ENCODE measurements at places on chromosomes 1 and 21.
A peak's percentile ranks its signal among the peaks of the same experiment; 100 is the strongest.

- no peak for DNase-seq
These were observed 58.3 kb downstream of the OLFML3 start for GRCh38 chr1:114037631-114037890.

DNA sequence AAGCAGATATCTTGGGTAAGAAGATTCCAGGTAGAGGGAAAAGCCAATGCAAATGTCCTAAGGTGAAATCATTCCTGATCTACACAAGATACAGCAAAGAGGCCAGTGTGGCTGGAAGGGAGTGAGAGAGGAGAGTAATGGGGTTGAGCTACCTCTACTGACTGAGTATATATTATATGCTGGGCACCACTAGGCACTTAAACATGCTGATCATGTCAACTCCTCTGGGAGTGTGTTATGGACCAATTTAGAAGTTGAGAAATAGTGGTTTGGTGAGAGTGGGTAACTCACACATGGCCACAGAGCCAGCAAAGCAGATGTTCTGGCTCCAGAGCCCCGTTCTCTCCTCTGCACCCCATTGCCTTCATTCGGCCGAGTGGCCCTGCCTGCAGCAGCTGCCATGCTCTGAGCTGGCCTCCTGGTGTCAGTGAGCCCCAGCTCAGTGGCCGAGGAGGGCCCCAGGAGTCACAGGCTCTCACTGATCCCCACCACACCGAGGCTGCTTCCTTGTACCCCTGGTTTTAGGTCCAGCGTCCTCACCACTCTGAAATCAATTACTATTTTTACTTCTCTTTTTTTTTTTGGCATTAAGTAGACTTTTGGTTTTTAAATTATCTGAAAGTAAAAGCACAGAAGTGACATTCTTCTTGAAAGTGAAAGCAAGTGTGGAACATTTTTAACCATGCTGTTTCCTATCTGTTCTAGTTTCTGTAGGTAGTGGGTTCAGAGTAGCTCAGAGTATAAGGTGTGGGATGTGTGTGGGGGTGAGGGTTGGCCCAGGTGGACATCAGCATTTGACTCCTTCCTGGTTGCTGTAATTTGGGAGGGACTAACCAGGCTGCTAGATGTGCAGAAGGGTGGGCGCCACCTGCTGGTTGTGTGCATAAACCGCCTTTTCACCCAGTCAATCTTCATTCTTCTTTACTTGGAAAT lies 45.8 kb upstream of the CRNN start:
- peak; percentile 39 for DNase-seq

DNA sequence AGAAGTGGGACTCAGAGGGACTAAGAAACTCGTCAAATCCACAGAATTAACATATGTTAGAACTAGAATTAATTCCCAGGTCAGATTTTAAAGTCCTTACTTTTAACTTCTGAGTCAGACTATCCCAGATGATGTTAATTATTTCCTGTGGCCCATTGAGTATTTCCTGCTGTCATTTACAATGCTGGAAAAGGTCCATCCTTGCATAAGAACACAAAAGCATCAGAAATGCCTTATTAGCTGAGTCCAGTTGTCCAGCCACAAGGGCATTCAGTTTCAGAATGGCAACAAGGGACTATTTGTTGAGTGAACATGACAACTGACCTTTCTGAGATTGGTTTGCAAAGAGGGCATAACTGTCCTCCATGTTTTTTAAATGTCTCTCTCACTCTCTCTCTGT lies 16.5 kb upstream of the HIVEP3 start:
- DNase-seq, result no peak

- peak; percentile 72 for DNase-seq
These were observed 12.1 kb upstream of the NES start for GRCh38 chr1:156689035-156689952.

- no peak for DNase-seq
These were observed 11.8 kb upstream of the AMIGO1 start for GRCh38 chr1:109521002-109521951.

- no peak for DNase-seq
These were observed 359 bp downstream of the LRRC3 start for GRCh38 chr21:44455524-44456213.

GRCh38 chr1:91400133-91400725 lies 4.4 kb downstream of the HFM1 start:
- DNase-seq, result no peak

GRCh38 chr1:32939655-32940371 lies 24.8 kb downstream of the RNF19B start:
- peak; percentile 79 for DNase-seq

DNA sequence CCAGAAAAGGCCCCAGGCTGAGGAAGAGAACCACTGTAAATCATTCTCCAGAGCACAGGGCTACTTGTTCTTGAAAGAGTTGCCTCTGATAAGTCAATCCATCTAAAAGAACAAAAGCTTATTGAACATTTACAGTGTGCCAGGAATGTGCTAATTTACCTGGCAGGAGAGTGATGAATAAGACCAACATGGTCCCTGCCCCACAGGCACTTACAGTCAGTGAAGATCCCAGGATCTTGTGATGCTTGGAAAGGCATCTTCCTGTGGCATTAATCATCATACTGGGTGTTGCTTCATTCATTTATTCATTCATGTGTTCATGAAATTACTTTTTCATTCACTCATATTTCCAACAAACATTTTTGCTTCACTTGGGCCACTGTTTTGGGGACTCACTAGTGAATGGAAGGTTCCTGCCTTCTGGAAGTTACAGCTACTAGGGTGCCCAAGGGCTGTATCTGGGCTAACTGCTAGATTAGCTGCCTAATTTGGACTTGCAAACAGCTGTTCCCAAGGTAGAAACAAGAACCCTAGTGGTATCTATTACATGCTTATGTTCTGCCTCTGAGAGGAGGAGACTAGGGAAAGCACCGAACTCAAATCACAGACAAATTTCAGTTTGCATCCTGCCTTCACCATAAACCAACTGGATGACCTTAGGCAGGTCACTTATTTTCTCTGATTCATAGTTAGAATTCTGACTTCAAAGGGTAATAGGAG lies 133.5 kb downstream of the CLIC6 start:
- DNase-seq, result no peak

GRCh38 chr1:79969886-79970285 lies 963.4 kb upstream of the ADGRL4 start:
- DNase-seq, result no peak

DNA sequence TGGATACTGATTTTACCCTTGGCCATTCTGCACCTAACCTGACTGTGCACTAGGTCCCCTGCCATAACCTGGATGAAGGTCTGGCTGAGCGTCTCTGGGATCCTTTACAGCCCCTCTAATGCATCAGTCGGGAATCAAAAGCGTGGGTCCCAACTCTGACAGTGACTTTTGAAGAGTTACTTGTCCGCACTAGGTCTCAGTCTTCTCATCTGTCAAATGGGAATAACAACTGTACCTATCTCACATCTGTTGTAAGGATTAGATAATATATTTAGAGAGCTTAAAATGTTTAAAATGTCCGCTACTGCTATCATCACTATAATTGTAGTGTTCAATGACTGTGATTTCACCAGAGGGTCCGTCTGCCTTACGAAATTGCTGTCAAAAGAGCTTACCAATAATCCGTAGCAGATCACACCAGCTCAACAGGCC lies 746 bp downstream of the TADA1 start:
- no peak for DNase-seq

- DNase-seq, result peak; percentile 40
These were observed 910 bp downstream of the RUNX1 start for GRCh38 chr21:35048183-35048601.

DNA sequence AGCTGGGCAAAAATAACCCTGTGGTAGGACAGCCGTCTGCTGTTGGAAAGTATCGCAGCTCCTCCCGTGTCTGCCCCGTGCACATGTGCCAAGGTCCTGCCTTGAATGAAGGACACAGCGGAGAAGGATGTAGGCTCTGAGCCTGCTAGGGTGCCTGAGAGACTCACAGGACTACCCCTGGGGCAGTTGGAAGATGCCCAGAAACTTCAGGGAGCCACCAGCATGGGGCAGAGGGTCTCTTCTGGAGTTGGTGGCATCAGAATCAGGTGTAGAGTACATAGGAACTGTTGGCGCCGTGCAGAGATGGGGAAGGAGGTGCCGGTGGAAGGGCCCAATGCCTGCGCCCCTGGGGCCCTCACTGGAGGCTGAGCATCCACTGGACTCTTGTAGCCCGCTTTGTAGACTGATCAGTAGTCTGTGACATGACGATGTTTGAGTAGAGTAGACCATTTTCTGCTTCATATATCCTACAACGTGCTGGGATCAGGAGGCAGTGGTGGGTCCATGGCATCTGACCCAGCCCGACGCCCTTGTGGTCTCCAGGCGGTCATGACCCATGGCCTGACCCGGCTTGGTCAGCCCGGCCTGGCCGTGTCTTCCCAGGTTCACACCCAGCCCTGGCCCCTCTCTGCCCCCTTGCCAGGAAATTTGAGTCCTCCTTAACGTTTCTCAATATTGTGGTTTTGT lies 5.3 kb upstream of the C1orf174 start:
- no peak for DNase-seq

- DNase-seq, result no peak
These were observed 75.1 kb downstream of the ZSCAN20 start for GRCh38 chr1:33547576-33547975.

DNA sequence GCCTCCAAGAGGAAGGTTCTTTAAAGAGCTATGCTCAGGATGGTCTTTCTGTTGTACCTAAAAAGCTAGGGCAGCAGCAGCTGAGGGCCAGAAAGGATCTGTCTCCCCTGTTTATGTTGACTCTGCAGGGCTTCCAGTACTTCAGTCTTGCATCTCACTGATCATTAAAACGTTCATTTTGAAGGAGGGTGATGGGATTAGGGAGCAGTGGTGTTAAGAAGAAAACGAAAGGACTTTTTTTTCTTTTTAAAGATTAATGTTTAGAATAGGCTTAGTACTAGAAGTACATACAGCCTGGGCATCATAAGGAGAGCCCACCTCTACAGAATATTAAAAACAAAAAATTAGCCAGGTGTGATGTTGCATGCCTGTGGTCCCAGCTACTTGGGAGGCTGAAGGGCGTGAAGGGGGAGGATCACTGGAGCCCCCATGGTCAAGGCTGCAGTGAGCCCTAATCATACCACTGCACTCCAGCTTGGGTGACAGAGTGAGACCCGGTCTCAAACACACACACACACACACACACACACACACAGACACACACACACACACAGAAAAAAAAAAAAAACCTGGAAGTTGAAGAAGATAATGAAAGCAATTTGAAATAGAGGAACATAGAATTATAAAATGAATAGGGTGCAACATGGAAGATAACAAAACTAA lies 2.9 kb downstream of the CR1L start:
- DNase-seq, result no peak

GRCh38 chr1:44049839-44050238 lies 18.6 kb upstream of the SLC6A9 start:
- peak; percentile 30 for DNase-seq

GRCh38 chr21:27570306-27570868 lies 603.5 kb upstream of the ADAMTS5 start:
- no peak for DNase-seq

GRCh38 chr1:181128592-181129497 lies 40.3 kb downstream of the IER5 start:
- DNase-seq, result no peak

GRCh38 chr21:27047283-27047657 lies 80.4 kb upstream of the ADAMTS5 start:
- DNase-seq, result no peak

GRCh38 chr1:191752342-191752741 lies 405.9 kb upstream of the RGS18 start:
- no peak for DNase-seq

- DNase-seq, result no peak
These were observed 528.5 kb downstream of the PLPP3 start for GRCh38 chr1:56050911-56051310.

DNA sequence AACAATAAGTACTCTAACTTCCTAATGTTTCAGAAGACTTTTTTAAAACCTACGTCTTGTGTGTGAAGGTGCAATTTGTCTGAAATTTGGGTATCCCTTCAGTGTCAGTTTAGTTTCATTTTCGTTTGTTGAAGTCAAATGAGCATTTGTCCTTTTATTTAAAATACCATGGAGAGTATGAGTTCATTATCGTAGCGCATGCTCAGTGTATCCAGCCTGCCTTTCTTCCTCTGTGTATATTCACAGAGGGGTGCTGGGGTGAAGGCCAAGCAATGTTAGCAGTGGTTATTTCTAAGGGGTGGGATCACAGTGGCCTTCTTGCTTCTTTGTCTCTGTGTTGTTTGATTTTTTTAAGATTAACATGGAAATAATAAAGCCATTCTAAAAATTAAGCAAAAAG lies 43.2 kb downstream of the CNN3 start:
- no peak for DNase-seq

DNA sequence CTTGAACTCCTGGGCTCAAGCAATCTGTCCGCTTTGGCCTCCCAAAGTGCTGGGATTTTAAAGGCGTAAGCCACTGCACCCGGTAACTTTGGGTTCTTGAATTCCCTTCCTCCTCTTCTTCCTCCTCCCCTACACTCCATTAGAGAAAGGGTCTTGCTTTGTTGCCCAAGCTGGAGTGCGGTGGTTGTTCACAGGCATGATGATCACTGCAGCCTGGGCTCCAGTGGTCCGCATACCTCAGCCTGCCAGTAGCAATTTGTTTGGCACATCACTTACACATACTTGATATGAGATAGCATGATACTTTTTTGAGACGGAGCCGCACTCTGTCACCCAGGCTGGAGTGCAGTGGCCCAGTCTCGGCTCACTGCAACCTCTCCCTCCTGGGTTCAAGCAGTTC lies 2.2 kb downstream of the DEGS1 start:
- DNase-seq, result no peak

GRCh38 chr1:237959838-237960237 lies 69.1 kb upstream of the ZP4 start:
- no peak for DNase-seq

DNA sequence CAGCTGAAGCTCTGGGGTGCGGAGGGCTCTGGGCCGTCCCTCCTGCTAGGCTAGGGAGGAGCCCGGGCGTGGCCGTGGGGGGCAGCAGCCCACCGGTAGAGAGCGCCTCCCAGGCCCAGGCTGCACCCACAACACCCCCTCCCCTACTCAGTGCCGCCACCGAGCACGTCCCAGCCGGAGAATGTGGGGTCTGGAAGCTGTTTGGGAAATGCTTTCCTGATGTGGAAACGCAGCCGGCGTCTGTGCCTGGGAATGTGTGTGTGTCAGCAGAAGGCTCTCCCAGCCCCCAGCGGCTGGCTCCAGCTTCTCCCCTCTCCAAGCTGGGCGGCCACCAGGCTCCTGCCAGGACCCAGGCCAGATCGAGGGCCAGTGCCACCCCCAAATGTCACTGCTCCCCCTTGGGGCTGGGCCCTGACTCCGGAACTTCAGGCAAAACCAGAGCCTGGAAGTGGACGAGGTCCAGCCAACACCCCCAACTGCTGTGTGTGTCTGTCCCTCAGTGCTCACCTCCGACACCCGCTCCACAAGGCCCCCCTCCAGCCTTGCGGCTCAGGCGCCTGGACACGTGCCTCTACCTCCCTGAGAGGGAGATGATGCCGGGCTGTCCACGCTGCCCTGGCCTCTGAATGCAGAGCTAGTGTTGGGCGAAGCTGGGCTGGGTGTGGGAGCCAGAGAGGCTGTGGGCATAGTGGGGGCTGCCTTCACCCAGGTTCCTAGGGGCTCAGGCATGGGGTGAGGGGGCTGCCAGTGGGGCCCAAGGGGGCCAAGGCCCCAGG lies 74.7 kb downstream of the MEGF6 start:
- DNase-seq, result no peak

GRCh38 chr1:2303781-2304180 lies 75.7 kb downstream of the SKI start:
- no peak for DNase-seq

Data from PC-9 (cell line).